Eye (tissue), 1 donor: ENCODE measurements at places on chromosomes 1 and 21.

GRCh38 chr1:76807543-76808260 lies 59.6 kb upstream of the ST6GALNAC5 start:
- DNase-seq = no peak

DNA sequence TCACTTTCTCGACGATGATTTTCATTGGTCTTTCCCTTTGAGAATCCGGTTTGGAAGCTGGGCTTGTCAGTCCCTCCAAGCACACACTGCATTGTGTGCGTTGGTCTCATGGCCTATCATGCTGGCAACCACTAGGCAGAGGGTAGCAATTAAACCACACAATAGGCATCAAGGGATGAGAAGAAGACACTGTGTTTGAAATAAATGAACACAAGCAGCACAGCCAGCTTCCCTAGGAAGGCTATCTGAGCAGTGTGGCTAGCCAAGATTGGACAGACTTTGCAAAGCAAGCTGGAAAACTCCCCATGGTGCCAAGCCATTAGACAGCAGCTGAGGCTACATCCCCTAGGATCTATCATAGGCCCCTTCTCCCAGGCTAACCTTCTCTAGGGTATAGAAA lies 288.7 kb downstream of the NUF2 start:
- DNase-seq = peak; percentile 57

DNA sequence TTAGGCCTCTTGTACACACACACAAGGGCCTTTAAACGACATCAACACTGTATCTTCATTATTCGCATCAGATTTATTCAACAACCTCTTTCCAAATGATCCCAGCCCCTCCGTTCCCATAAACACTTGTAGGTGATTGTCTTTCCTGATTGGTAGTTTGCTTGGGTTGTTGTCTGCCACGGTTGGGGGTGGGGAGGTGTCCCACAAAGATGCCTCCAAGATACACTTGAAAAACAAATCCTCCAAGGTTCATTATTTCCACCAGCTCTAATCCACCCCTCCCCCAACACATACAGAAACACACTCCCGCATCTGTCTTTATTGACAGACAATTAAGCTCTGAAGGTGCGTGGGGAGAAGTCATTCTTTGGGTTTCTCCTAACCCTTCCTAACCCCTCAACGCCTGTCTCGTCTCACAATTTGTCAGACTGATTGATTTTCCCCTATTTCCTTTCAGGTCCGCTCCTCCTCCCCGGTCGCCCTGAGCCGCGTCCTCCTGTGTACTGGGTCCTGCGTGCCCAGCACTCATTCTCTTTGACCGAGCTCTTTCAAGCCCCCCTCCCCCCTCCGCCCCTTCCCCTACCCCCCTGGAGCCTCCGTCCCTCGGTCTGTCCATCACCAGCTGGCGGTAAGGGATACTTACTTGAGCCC lies 1.4 kb downstream of the WDR26 start:
- peak; percentile 69 for DNase-seq

DNA sequence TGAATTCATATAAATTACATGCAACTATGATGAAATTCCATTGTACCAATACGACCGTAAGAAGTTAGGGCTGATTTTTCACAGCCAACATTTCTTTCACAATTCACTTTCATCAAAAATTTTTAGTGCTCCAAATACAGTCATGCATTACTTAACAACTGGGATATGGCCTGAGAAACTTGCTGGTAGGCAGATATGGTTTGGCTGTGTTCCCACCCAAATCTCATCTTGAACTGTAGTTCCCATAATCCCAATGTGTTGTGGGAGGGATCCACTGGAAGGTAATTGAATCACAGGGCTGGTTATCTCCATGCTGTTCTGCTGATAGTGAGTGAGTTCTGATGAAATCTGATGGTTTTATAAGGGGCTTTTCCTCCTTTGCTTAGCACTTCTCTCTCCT lies 244.4 kb downstream of the AKT3 start:
- no peak for DNase-seq

GRCh38 chr1:100353988-100354387 lies 1.7 kb downstream of the CDC14A start:
- peak; percentile 51 for DNase-seq

- peak; percentile 92 for DNase-seq
These were observed 10.9 kb upstream of the SESN2 start for GRCh38 chr1:28248273-28249012.

GRCh38 chr1:94118013-94118412 lies 2.9 kb downstream of the ABCA4 start:
- peak; percentile 37 for DNase-seq

GRCh38 chr1:235315173-235315572 lies 12.8 kb downstream of the ARID4B start:
- DNase-seq = no peak
